Placental pericyte (primary cell): ENCODE measurements at places on chromosomes 2 and 18. TPM values are rescaled to one million over a fixed set of nuclear protein-coding genes. Genes with fewer than 3 reads are reported as not detected.

SESTD1 gene
- total RNA-seq, result 10.3 and 12.5 TPM in 2 replicates

UGT1A10 gene
- total RNA-seq, result 0.22 TPM in 1 of 2 replicates, not detected in the other

NT5DC4 gene
- not detected in 2 replicates for total RNA-seq

CHRNA1 gene
- total RNA-seq, result 0.66 and 3.1 TPM in 2 replicates

UGT1A4 gene
- total RNA-seq, result not detected in 2 replicates
